ENCODE measurements at places on chromosomes 12 and 14.

- DNase-seq: no peak
Measured at GRCh38 chr12:267581-268482, 5.2 kb upstream of the SLC6A13 start.

DNA sequence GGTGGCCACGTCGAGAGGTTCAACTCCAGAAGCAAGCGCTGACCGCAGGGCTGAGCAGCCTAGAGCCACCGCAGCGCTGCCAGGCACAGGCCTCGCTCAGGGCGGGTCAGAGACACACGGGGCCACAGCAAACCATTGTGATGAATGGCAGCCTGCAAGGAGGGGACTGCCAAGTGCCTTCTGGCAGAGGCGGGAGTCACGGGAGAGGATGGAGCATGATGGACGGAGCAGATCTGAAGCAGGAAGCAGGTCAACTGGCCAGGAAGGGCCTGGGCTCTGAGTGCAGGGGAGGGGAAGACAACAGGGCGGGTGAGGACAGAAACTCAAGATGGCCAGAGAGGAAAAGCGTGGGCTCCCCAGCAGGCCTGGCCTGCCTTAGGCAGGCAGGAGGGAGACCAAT lies 49.8 kb downstream of the CDC42BPB start:
- DNase-seq: no peak

- DNase-seq: no peak
Measured at GRCh38 chr14:52878469-52878868, 72.4 kb downstream of the FERMT2 start.

GRCh38 chr12:26214121-26214520 lies 18.7 kb downstream of the SSPN start:
- DNase-seq: no peak

- DNase-seq: no peak
Measured at GRCh38 chr12:62730649-62731048, 204.3 kb downstream of the PPM1H start.

DNA sequence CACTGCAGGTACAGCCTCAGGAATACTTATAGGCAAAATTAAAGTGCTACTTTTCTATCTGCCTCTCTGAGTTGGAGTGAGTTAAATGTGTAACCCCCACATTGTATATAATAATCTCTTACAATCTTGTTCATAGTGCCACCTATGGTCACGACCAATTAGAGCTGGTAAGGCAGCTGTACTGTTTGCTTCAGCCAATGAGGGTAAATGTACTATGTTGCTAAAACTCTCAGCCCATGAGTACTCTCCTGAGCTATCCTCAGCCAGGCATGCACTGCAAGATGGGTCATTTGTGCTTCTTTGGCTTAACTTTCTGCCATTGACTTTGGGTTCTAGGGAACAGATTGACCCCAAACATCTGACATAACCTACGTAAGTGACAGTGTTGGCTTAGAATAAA lies 15.0 kb upstream of the MDM2 start:
- no peak for DNase-seq

DNA sequence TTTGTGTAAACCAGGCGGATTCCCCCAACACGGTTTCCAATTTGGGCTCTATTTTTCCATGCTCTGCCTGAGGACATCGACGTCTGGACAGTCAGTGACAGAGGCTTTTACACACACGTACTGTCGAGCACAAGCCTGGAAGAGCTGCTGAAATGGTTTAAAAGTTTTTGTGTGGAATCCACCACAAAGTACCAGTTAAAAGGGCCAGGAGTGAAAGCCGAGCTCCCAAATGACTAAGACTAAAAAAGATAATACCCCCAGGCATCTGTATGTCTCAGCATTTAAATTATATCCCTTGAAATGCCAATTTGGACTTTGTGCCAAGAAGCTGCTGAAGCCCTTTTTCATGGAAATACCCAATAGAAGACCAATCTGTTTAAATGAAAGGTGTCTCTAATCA lies 173.2 kb downstream of the EGLN3 start:
- no peak for DNase-seq

- DNase-seq: no peak
Measured at GRCh38 chr14:32986791-32987540, 48.3 kb downstream of the NPAS3 start.

- no peak for DNase-seq
Measured at GRCh38 chr12:48247181-48247966, 44.3 kb upstream of the OR10AD1 start.

DNA sequence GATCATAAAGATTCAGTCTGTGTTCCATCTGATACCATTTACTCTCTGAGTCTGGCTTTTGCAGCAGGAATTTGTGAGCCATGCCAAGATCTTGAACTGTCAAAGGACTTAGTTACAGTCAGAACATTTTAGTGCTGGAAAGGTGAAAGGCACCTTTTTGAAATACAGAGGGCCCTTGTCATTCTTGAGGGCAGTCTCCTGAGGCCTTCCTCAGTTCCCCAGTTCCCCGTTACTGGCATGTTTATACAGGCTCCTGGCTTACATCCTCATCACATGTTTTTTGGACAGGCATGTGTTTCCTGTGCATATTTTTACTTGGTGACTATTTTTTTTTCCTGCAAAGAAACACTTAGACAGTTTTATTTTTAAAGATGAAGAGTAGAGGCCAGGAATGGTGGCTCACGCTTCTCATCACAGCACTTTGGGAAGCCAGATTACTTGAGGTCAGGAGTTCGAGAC lies 21.0 kb downstream of the CFAP54 start:
- DNase-seq: no peak

GRCh38 chr14:50678163-50678562 lies 10.1 kb upstream of the SAV1 start:
- DNase-seq: no peak

DNA sequence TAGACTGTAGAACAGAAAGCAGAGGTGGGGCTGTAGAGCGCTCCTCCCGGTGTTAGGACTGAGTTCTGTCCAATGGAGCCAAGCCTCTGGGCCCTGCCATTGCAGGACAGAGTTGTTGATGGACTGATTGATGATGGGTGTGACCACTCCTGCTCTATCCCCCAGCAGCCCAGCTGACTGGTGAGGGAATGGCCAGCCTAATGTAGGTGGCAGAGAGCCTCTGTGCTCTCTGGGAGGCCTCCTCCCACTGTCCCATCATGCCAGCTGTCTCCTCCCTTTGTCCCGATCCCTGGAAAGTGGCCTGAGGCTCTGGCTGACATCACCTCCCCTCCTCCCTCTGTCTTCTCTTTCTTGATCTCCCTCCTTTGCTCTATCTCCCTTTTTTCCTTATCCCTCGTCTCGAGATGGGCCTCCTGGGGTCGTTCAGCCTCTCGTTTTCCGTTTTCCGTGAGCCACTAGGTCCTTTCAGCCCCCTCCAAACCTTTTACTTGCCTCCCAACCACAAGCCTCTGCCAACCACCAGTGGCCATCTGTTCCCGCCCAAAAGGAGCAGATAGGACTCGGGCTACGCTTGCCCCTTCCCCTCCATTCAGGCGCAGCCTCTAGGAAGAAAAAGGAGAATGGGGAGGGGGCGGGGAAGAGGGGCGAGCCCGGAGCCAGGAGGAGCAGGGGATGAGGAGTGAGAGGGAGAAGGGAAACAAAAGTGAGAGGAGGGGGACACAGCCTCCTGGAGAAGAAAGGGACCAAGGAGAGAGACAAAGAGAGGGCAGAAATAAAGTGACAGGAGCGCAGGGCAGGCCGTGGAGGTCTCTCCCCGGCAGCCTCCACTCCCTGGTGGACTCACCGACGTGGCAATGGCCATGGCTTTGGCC lies 572 bp downstream of the EFS start:
- no peak for DNase-seq

- no peak for DNase-seq
Measured at GRCh38 chr14:48027115-48027514, 351.7 kb upstream of the MDGA2 start.

DNA sequence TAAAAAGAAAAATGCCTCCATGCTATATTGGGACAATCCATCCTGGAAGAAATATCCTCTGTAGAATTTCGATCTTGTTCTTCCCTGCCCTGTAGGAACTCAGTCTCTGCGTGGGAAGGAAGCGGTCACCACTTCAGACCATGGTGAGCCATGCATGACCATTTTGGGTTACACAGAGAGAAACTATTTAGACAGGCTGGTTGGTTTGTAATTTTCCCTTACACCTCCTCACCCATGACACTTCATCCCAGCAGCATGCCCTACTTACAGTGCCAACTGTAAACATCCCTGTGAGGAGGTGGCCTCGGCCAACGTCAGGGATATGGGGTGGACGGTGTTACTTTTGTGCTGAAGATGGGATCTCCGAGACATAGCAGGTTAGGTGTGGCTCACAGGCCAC lies 121.4 kb downstream of the SMOC1 start:
- no peak for DNase-seq

DNA sequence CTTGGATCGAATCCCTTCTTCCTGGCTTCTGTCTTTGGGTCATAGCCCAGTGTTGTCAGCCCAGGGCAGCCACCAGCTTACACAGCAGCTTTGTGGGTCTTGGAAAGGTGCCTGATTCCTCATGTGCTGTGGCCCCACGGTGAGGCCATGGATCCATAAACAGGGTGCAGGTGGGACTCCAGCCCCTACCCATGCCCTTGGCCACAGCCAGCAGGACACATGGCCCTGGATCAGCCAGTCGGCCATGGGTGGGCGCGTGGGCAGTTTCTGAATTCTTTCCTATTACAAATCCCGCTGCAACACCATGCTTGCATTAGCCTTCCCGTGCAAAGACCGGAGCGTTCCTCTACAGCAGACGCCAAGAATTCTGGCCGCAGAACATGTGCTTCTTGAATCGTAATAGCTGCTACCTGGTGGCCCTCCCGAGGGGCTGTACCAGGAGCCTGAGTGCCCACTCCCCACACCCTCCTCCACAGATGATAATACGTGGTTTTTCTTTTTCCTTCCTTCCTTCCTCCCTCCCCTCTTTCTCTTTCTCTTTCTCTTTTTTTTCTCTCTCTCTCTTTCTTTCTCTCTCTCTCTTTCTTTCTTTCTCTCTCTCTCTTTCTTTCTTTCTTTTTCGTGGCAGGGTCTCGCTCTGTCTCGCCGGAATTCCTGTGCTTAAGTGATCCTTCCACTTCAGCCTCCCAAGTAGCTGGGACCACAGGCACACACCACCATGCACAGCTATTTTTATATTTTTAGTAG lies 2.9 kb upstream of the MMP17 start:
- no peak for DNase-seq

- no peak for DNase-seq
Measured at GRCh38 chr12:91161009-91161408, 21.6 kb downstream of the DCN start.

DNA sequence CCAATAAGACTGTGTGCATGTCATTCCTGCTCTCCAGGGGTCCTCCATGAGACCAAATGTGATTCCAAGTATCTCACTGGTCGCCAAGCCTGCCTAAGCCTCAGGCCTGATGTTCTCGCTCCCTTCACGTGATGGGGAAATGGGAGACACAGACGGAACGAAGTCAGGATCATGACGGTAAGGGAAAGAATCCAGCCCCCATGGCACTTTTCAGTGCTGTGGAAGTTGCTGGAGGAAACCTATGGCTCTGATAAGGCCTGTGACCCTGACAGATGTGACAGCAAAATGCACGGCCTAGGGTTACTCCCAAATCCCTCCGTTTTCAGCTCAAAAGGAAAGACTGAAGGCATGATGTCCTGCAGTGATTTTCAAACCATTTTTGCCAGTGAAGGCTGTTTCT lies 184.9 kb downstream of the CALM1 start:
- DNase-seq: no peak

- DNase-seq: no peak
Measured at GRCh38 chr12:26688344-26688904, 144.6 kb downstream of the ITPR2 start.

DNA sequence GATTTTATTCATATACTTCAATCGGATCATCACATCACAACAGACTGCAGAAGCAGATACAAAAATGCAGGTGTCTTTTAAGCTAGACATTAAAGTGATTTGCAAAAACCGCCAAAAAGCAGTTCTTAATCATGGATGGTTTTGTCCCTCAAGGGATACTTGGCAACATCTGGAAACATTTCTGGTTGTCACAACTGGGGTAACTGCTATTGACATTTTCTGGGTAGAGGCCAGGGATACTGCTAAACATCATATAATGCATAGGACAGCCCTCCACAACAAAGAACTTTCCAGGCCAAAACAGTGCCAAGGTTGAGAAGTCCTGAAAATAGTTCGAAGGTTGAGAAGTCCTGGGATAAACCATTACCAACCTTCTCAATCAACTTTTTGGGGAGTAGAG lies 101.8 kb upstream of the BBS10 start:
- no peak for DNase-seq

GRCh38 chr14:95502381-95502950 lies 14.0 kb downstream of the SYNE3 start:
- DNase-seq: no peak

DNA sequence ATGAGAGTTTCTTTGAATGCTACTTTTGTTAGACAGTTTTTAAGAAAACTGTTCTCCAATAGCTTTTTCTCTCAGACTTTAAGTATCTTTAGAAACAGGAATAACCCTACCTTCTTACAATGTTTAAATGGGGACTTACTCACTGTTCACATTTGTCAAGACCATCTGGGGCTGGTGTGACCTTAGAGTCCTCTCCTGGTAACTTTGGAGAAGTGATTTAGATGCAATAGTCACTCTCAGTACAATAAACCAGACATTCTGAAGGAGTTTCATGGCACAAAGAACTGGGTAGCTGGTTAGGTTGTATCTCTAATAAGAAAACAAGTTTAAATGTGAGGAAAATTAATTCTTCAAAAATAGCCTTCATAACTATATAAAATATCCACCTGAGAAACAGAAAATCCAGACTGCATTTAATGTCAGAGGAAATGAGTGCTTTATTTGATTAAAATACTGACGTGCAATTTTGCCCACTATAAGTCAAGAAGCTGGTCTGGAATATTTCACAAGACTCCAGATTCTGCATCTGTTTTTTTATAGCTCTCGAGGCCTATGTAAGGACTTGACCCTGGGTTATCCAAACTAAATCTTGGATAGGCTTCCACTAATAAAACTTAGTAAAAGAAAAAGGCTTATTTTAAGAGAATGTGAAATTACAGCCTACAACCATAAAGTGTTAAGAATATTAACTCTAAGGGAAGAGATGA lies 108.7 kb downstream of the PTGER2 start:
- DNase-seq: no peak

- DNase-seq: no peak
Measured at GRCh38 chr12:34021071-34021470, 1.2 kb upstream of the ALG10 start.

- no peak for DNase-seq
Measured at GRCh38 chr12:3564861-3565260, 73.9 kb downstream of the PRMT8 start.

DNA sequence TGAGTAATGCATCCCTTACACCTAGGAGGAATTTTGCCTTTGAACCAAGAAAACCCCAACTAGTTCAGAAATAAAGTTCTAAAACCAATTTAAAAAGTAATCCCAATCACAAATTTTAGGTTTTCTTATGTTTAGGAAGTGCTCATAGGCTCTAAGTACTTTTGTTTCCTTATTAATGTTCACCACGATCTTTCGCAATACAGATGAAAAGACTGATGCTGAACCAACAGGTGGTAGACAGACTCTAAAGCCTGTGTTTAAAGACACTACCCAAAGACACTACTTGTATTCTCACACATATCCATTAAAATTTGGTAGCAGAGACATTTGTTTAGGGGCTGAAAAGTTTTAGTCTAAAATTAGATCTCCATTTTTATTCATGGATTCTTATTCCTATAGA lies 10.6 kb upstream of the PHLDA1 start:
- DNase-seq: no peak

- DNase-seq: no peak
Measured at GRCh38 chr12:112496496-112496895, 77.7 kb downstream of the PTPN11 start.
